GM23248 (cell line): ENCODE measurements at places on chromosomes 1 and 21.

DNA sequence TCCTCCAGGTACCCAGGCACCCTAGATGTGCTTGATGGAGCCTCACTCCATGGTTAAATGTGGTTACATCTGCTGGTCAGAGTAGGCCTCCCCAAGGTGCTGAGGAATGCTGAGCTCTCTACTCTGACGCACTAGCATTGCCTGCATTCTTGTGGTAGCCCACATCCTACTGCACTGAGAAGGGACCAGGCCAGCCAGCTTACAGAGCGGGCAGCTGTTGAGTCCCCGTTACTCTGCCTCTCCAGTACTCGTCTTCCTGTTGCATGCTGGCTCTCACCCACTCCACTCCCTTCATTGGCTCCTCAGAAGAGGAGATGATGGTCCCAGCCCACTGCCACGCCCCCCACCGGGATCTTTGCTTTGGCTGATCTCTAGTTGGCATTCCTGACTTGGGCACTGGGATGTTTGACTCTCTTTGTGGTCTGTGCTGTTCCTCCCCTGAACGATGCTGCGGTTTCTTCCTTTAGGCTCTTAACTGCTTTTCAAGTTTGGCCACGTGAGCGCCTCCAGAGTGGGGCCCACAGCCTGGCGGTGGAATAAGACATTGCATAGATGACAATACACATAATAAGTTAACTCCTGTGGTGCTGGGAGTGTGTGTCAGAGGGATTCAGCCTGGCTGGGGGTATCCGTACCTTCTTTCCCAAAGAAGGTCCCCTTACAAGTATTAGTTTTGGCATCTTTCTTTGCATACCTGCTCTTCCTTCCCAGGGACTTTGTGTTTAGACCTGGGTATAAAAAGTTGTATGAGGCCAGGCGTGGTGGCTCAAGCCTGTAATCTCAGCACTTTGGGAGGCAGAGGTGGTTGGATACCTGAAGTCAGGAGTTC lies 18.6 kb downstream of the AZIN2 start:
- DNase-seq: peak; percentile 100
- peak overlapping the region; percentile 94 for H3K27ac ChIP-seq
- no peaks in the 10 kb centered on the region for H3K36me3 ChIP-seq
- H3K4me3 ChIP-seq: 0 out of 2 replicates have a peak overlapping the region, but pooled peaks have one; percentile 28

- no peak overlapping the region for H3K4me3 ChIP-seq
- H3K36me3 ChIP-seq: peaks cover 3% of the 10 kb centered on the region; the same call in 1 of the 2 replicates
- H3K27ac ChIP-seq: no peak overlapping the region
- H3K27me3 ChIP-seq: peaks cover 14% of the 10 kb centered on the region; the same call in 1 of the 2 replicates
- no peaks in the 10 kb centered on the region for H3K4me1 ChIP-seq
- peak; percentile 53 for DNase-seq
Measured at GRCh38 chr1:3483801-3484444, 29.5 kb downstream of the ARHGEF16 start.

- no peak overlapping the region for H3K27ac ChIP-seq
- no peak for DNase-seq
- no peaks in the 10 kb centered on the region for H3K36me3 ChIP-seq
- H3K27me3 ChIP-seq: no peaks in the 10 kb centered on the region
- H3K4me1 ChIP-seq: no peaks in the 10 kb centered on the region
- no peak overlapping the region for H3K4me3 ChIP-seq
Measured at GRCh38 chr1:19534281-19534680, 48.9 kb upstream of the CAPZB start.

- no peak overlapping the region for H3K4me3 ChIP-seq
- DNase-seq: no peak
- H3K27ac ChIP-seq: no peak overlapping the region
- H3K36me3 ChIP-seq: no peaks in the 10 kb centered on the region
Measured at GRCh38 chr1:11352816-11353799, 80.1 kb downstream of the UBIAD1 start.

GRCh38 chr1:185693654-185694053 lies 40.5 kb upstream of the HMCN1 start:
- 0 out of 2 replicates have a peak, but pooled peaks cover 4% of the 10 kb centered on the region for H3K4me1 ChIP-seq
- H3K27ac ChIP-seq: no peak overlapping the region
- DNase-seq: no peak

GRCh38 chr1:199687321-199687720 lies 340.2 kb upstream of the NR5A2 start:
- H3K27ac ChIP-seq: no peak overlapping the region
- H3K27me3 ChIP-seq: no peaks in the 10 kb centered on the region
- peaks cover 54% of the 10 kb centered on the region for H3K4me1 ChIP-seq
